ENCODE measurements at places on chromosomes 4 and X.

GRCh38 chr4:112778520-112778919, 141.6 kb downstream of the LARP7 start:
- no peak for DNase-seq

DNA sequence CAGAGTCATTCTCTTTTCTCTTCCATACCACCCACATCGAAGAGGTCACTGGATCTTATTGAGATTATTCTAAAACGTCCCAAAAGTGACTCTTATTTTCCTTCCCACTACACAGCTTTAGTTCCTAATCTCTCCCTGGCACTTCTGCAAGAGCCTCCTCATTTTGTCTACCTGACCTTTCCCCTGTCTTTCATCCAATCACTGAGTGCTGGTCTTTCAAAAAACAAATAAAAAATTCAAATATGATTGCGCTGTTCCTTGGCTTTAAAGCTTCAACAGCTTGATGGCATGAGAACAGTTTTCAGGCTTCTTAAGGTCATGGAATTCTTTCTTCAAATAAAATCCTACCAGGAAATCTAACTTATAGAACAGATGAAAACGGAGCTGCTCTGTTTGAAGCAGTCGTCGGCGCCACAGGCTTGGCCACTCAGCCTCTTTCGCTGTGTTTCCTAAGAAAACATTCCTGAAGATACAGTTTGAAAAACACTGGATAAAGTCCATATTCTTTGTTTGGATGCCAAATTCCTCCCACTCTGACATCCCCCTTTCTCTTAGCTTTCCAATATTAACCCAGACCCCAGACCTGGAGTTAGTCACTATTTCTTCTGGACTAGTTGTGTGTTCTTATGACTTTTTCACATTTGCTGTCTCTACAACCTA, 12.5 kb downstream of the SYTL5 start:
- DNase-seq: no peak

DNA sequence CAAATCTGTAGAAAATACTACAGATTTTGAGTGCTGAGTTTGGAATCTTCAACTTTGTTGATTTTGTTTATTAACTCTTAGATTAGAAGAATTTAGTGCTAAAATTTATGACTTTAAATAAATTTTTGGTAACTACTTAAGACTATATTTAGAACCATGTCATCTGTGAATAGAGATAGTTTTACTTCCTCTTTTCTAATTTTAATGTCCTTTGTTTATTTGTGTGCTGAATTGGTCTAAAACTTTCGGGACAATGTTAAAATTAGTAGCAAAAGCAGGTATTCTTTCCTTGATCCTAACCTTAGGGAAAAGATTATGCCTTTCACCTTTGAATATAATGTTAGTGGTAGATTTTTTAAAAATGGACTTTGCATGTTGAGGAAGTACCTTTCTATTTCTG, 119.7 kb upstream of the CXorf51A start:
- DNase-seq: no peak

DNA sequence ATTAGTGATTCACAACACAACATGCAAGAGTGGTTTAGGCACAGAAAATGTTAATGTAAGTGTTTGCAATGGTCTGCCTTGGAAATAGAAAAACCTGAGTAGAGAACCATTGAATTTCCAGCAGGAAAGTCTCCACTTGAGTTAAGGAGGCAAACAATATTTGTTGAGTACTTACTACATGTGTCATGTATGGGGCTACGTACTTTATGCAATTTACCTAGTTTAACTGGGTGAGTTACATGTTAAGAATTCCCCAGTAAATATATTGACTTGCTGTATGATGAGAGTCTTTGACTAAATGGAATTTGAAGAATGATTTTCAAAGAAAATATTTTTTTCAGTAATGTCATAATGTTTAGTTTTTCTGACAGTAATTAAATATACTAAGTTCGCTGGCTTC, 7.8 kb upstream of the NPNT start:
- DNase-seq: no peak

GRCh38 chr4:153004081-153004850, 68.1 kb downstream of the FHDC1 start:
- no peak for DNase-seq

GRCh38 chr4:79150820-79151416, 174.9 kb downstream of the NAA11 start:
- no peak for DNase-seq

- DNase-seq: no peak
Measured at GRCh38 chr4:7857238-7857701, 82.4 kb downstream of the AFAP1 start.

- DNase-seq: no peak
Measured at GRCh38 chrX:38214551-38215531, 5.8 kb downstream of the SRPX start.

GRCh38 chr4:160604541-160604940, 1501.7 kb downstream of the RAPGEF2 start:
- DNase-seq: no peak

- no peak for DNase-seq
Measured at GRCh38 chrX:13418126-13419097, 98.6 kb upstream of the ATXN3L start.

DNA sequence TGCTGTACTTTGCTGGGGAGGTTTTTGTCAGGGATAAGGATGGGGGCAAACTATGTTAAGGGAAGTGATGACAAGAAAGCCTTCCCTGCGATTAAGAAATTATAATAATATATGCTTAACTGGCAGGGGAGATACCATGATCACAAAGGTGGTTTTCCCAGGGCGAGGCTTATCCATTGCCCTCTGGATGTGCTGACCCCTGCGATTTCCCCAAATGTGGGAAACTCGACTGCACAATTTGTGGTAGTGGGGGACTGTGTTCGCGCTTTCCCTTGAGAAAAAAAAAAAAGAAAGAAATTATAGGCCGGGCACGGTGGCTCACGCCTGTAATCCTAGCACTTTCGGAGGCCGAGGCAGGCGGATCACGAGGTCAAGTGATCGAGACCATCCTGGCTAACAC, 24.5 kb downstream of the SLC25A43 start:
- no peak for DNase-seq

GRCh38 chr4:180641495-180641894, 1601.7 kb upstream of the TENM3 start:
- no peak for DNase-seq

DNA sequence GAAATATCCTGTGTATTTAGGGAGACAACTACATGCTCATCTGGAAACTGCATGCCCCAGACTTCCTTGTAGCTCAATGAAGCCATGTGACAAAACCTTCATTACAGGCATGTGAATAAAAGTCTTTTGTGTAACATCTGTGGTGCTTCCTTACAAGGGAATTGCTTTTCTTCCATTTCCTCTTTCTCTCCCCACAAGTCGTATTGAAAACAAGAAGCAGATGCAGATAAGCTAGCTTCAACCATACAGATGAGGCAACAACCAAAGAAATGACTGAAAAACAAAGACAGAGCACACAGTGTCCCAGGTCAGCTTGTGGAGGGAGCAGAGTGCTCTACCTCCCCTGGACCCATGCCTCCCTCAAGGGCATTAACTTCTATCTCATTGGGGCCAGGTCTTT, 115.8 kb upstream of the INPP4B start:
- no peak for DNase-seq

DNA sequence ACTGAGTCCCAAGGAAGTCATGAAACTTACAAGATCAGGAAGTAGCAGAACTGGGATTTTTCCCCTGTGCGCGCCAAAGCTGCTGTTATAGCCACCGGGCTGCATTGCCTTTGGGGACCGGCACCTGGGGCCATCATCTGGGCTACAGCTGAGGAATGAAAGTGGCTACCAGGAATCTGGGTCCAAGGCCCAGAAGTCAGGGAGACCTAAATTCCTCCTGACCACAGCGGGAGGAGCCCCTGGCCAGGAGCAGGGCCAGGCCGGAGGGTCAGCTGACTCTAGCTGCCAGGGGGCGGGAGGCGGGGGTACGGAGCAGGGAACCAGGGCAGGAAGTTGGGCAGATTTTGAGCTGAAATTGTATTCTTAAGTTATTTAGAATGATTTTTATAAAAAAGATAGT, 242.4 kb downstream of the EVC2 start:
- no peak for DNase-seq

DNA sequence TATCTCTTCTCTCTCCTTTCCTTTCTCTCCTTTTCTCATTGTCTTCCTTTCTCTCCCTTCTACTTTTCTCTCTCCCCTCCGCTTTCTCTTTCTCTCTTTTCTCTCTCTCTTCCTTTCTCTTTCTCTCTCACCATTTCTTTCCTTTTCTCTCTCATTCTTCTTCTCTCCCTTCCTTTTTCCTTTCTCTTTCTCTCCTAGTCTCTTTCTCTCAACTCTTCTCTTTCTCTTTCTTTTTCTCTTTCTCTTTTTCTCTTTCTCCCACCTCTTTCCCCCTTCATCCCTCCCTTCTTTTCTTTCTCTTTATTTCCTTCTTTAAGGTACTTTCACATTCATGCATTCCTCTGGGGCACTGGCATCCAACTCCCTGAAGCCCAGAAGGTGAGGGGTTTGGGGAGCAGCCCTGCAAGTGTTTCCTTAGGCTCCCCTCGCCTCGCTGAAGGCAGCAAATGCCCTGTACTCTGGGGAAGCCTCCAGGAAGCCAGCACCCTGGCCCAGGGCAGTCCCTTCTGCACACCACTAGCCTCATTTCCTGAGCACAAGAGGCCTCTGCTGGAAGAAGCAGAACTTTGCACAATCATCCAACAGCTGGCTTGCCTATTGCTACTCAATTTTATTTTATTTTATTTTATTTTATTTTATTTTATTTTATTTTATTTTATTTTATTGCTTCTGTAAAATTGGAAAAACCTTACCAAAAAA, 124.2 kb downstream of the NFKB1 start:
- DNase-seq: peak; percentile 50

GRCh38 chrX:13128104-13128503, 83.7 kb upstream of the FAM9C start:
- DNase-seq: no peak

- no peak for DNase-seq
Measured at GRCh38 chr4:100875296-100876068, 357.7 kb upstream of the EMCN start.

GRCh38 chr4:87219632-87220093, 755 bp downstream of the KLHL8 start:
- DNase-seq: peak; percentile 31

- no peak for DNase-seq
Measured at GRCh38 chr4:148557793-148558192, 115.6 kb upstream of the NR3C2 start.

GRCh38 chr4:7788193-7788592, 151.5 kb downstream of the AFAP1 start:
- DNase-seq: no peak

DNA sequence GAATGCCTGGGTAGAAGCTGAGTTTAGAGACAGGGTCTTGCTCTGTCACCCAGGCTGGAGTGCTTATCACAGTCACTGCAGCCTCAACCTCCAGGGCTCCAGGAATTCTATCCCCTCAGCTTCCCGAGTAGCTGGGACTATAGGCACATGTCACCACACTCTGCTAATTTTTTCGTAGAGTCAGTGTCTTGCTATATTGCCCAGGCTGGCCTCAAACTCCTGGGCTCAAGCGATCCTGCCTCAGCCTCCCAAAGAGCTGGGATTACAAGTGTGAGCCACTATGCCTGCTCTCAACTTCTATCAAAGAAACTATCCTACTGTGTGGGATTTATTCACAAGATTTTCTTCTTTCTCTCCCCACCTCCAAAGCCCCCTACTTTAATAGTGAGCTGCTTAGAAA, 15.7 kb downstream of the MAPK10 start:
- no peak for DNase-seq

DNA sequence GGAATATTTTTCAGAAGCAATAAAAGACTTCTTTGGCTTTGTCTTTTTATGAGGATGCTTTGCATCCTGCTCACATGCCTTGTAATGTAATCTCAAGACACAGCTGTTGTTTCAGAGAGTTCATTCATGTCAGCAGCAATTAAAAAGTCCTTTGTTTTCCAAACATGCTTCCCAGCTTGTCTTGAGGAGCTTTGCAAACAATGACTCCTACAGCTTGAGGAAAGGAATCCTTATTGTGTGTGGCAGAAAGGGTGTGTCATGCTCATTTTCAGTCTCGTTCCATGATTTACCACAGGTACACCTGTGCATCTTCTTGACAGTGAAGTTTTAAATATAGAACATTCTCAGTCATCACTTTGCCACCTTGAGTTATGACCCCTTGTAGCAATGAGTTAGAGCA, 139.2 kb upstream of the AADAT start:
- no peak for DNase-seq

GRCh38 chr4:864456-865120, 38.7 kb upstream of the CPLX1 start:
- DNase-seq: no peak
